ENCODE measurements at places on chromosomes 2 and 18.

DNA sequence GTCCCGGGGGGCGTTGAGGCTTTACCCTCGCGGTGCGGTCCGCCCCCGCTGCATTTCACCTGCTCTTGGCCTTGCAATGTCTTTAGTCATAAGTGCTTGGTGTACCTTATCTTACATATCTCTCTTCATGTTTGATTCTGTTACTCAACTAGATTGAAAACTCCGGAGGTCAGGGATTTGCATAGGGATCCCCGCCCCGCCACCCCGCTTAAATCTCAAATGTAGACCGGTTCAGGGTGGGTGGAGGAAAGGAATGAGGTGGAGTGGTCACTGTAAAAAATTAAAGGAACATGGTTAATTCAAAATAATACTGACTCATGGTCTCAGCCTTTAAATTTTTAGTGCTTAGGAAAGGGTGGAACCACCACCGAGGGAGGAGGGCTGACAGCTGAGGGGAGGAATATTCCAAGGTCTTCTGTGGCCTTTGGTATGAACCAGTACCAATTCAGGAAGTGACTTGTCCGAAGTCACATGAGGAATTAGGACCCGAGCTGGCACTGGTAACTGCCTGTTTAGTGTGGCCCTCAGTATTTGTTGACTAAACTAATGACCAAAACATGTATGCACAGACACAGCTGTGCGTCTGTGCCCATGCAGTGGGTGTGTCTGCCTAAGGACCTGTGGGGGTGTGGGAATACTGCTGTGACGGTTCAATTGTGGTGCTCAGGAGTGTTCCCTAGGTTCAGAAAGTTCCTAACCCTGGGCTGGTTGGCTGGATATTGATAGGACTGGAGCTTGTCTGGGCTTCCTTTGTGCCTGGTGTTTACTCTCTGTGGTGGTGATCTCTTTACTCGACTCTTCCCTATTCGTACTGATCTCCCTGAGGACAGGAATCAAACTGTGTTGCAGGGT, 1.0 kb downstream of the PLEKHB2 start:
- DNase-seq: no peak

DNA sequence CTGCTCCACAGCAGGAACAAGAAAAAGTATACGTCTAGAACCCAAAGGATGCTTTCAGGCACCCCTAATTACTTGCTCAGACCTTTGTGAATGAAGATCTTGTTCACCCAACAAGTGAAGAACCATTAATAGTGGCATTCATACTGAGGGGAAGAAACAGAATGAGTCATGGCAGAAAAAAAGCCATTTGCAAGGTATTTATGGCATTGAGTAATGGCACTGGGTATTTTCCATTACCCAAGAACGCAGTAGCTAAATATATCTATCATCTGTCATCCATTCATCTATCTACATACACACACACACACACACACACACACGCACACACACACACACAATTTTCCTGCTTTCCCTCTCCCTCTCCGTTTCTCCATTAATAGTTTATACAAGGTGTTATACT, 56.4 kb upstream of the XIRP2 start:
- DNase-seq: no peak

GRCh38 chr18:22687892-22688680, 245.0 kb upstream of the RBBP8 start:
- DNase-seq: no peak

- no peak for DNase-seq
Observed at GRCh38 chr2:3142961-3143571, 234.6 kb downstream of the EIPR1 start.

GRCh38 chr2:28594332-28595108, 98.7 kb downstream of the PLB1 start:
- DNase-seq: peak; percentile 17

DNA sequence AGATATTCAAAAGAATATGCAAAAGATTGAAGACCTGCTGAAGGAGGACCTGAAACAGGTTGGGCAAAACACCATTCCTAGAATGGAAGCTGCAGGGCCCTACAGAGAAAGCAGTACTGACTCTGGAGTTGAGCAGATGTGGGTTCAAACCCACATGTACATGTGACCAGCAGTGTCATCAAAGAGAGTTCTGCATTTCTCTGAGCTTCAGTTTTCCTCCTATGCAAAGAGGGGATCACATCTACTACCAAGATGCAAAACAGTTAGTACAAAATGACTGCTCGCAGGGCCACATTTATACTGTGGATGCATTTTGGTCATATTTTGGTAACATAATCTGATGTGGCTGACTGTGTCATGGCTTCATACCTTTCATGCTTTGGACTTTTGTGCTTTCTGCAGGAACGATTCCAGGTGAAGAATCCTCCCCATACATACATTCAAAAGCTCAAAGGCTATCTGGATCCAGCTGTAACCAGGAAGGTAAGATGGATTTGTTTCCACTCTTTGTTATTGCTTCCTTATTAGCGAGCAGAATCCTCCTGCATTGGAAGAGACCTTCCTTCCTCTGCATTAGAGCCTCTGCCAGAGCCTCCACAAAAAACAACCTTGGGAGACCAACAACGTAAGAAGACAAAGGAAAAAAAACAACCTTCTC, 174.8 kb downstream of the PRPF40A start:
- no peak for DNase-seq

GRCh38 chr2:156132130-156132529, 200.4 kb downstream of the NR4A2 start:
- no peak for DNase-seq

- DNase-seq: no peak
Observed at GRCh38 chr2:10398496-10398895, 49.6 kb downstream of the ODC1 start.

GRCh38 chr18:47691611-47692010, 238.8 kb downstream of the SMAD2 start:
- DNase-seq: no peak

DNA sequence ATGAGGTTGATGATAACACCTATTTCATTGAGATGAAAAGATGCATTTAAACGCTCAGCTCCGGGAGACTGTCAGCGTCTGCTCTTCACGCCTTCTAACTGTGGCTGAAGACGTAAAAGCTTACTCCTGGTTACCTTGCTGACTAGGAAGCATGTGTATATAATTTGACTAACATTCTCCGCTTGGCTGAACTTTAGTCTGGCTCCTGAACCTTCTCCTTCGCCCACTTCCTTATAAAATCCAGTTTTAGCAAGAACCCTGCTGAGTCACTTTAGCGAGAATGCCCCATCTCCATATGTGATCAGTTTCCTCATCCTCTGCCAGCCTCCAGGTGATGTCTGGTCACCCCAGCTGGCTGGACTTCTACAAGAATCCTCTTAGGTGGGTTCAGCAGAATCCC, 12.7 kb upstream of the CREG2 start:
- no peak for DNase-seq

- DNase-seq: peak; percentile 57
Observed at GRCh38 chr2:238287737-238288649, at the start of gene PER2. Gene PER2 (minus strand): TSS chr2:238288610. CDS start chr2:238277936, 10,674 bp downstream.

DNA sequence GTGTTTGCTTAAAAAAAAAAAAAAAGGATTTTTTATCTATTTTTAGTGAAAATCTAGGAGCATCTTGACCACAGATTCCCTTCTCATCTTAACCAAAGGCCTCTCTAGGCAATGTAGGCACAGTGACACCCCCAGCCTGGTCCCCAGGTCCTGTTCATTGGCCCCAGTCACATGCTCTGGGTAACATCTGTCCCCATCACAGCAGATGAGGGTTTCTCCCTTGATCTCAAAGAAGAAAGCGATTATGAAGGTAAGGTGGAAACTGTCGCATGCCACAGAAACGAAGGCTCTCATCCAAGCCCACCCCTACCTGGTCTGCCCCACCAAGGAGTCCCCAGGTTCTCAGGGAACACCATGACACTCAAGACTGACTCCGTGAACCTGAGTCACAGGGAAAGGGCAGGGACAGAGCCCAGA, 4.7 kb downstream of the HS6ST1 start:
- DNase-seq: no peak

- DNase-seq: no peak
Observed at GRCh38 chr2:3288470-3289170, 89.0 kb downstream of the EIPR1 start.

- DNase-seq: no peak
Observed at GRCh38 chr18:9852266-9853081, 33.3 kb upstream of the TXNDC2 start.

- DNase-seq: no peak
Observed at GRCh38 chr2:48734576-48735303, 20.8 kb downstream of the LHCGR start.

DNA sequence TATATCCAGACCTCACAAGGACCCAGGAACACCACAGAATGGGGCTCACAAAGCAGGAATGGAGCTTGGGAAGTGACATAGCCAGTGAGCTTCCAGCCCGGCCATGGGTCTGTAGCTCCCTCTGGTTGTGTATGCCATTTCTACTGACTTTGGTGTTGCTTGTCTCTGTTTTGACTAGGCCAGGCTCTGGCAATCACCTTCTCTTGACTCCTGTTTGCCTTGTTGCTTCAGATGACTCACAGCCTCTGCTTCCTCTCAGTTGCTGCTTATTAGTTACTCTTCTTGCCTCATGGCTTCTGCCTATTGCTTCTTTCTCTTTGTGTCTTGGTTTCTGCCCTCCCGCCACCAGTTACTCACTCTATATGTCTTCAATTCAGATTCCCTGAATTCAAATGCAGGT, 15.8 kb upstream of the IER3IP1 start:
- DNase-seq: no peak

DNA sequence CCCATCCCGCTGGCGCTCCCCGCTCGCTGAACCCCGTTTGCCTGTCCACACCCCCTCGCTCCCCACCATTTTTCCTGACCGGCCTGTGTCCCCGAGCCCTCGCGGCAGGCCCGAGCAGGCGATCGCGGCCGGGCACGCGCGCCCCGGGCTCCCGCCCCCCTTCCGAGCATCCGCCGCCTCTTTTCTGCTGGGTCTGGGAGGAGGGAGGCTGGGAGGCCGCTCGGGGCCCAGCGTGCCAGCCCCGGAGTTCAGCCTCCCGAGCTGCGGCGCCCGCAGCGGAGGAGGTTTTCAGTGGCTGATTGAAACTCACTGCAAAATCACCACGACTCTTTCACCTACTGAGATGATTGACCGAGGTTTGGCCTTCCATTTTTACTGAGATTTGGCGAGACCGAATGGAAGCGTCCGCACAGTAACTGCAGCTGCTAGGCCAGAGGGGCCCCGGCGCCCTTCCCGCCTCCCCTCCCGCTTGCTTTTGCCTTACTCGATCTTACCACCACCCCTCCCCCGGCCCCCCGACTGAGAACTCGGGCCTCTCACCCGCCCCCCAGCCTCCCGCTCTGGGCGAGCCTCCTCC, 4.8 kb downstream of the SOX11 start:
- DNase-seq: no peak

- DNase-seq: no peak
Observed at GRCh38 chr2:153106802-153107477, 371.6 kb downstream of the RPRM start.

- no peak for DNase-seq
Observed at GRCh38 chr2:48755473-48755872, at the start of gene LHCGR. Gene LHCGR (minus strand): TSS chr2:48755724. CDS start chr2:48755671, 53 bp downstream.

DNA sequence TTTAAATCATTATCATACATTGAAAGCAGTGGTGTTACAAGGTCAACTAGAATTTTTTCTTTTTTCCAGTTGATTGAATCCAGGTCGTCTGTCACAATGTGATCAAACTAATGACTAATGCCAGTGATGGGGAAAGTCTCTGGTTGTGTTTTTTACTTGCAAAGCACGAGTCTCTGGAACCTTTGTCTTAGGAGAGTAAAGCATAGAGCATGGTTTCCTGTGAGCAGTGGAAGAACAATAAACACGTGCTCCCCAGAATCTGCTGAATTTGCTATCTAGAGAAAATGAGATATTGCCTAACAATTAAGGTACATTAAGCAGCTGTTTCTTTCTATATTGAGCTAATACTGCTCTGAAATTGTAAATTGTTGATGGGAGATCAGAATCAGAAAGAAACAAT, 1332.4 kb upstream of the TMEFF2 start:
- no peak for DNase-seq

DNA sequence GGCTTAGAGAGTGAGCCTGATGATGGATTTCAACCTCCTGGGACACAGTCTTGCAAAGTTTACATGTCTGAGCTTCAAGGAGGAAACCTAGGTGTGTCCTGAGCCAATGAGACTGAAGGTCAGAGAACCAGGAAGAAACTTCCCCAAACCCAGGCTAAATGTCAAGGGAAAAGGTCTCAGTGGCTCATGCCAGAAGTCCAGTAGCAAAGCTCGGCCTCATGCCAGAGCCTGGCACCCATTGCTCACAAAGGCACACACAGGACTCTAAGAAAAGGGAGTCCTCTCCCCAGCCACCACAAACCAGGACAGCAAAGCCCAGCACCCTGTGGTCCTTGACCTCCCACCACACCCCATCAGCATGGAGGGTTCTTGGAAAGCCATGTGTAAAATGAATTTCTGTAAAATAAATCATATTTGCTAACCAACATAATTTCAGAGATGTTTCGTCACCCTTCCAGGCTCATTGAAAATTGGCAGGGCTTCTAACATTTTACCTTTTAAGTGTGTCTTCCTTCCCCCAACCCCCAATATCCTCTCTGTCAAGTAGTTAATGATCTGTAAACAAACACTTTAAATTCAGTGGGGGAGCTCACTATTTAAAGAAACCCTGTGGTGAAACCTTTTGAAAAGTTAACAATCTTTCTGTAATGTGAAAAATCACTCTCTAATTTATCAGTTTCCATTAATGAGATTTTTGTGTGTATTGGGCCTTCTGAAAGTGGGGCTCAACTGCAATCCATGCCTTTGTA, 77.1 kb downstream of the BCL11A start:
- no peak for DNase-seq

- DNase-seq: peak; percentile 94
Observed at GRCh38 chr2:162244541-162245031, 1.3 kb upstream of the FAP start.

DNA sequence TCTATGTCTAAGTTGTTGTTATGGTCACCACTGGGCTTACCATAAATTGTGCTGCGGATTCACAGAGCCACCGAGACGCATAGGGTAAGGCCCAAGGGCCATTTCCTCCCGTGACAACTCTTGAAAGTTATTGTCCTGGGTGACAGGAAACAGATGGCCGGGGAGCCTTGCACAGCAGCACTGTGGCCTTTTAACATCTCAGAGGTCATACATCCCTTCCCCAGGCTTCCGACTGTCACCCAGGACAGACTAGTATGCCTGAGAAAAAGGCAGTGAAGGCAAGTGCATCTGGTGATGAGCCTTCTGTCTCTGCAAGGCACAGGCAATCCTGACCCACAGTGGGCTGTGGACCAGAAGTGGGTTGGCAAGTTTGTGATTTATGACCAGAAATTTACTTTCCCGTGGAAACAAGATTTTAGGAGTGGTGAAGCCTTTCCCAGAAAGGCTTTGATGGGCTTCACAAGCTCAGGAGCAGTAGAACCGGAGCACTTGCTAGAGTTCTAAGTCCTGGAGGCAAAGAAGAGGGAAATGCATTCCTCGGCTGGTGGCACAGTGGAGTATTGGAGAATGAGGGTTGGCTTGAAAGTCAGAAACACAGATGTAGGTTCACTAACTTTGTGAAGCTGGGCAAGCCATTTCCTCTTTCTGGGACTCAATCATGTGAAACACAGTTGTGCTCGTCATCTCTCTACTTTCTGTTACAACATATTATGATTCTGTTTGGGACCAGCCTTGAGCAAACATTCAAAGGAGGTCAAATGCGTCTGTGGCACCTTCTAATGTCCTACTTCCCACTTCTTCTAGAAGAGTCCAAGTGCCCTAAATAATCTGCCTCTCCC, 2.0 kb upstream of the CAPN14 start:
- DNase-seq: no peak

All from BJ (cell line).